GM23248 (cell line): ENCODE measurements at places on chromosomes 3 and 15. TPM values are rescaled to one million over a fixed set of nuclear protein-coding genes. Genes with fewer than 3 reads are reported as not detected.

The GP5 gene
- total RNA-seq, result 0.11 TPM in 1 of 2 replicates, not detected in the other

The ASB14 gene
- total RNA-seq, result not detected in 2 replicates

The CLDN18 gene
- not detected in 2 replicates for total RNA-seq

The ARGFX gene
- not detected in 2 replicates for total RNA-seq

The BHLHE40 gene
- total RNA-seq, result 27.6 and 33.9 TPM in 2 replicates

The GPR87 gene
- total RNA-seq, result 0.22 TPM in 1 of 2 replicates, not detected in the other

The NMNAT3 gene
- total RNA-seq, result not detected in 2 replicates

The ALDH1A2 gene
- 0.11 TPM in 1 of 2 replicates, not detected in the other for total RNA-seq

The KIF15 gene
- 3.3 and 3.9 TPM in 2 replicates for total RNA-seq

The CKMT1B gene
- total RNA-seq, result not detected in 2 replicates

The SHF gene
- total RNA-seq, result 0.25 and 0.32 TPM in 2 replicates

The ZBED2 gene
- not detected in 2 replicates for total RNA-seq

The FBXL22 gene
- total RNA-seq, result 0.32 TPM in 1 of 2 replicates, not detected in the other

The UBE2E2 gene
- total RNA-seq, result 29.0 and 31.9 TPM in 2 replicates

The SLC15A2 gene
- total RNA-seq, result 0.25 TPM in 1 of 2 replicates, not detected in the other

The ISY1 gene
- 28.3 and 33.8 TPM in 2 replicates for total RNA-seq

The CACNA2D2 gene
- not detected in 2 replicates for total RNA-seq

The SLC28A2 gene
- not detected in 2 replicates for total RNA-seq

The CHRM5 gene
- total RNA-seq, result 0.43 TPM in 1 of 2 replicates, not detected in the other

The NLGN1 gene
- 20.1 and 23.8 TPM in 2 replicates for total RNA-seq

The SLCO3A1 gene
- 0.38 and 1.9 TPM in 2 replicates for total RNA-seq

The CRABP1 gene
- not detected in 2 replicates for total RNA-seq

The IMPG2 gene
- 0.11 TPM in 1 of 2 replicates, not detected in the other for total RNA-seq

The KNG1 gene
- total RNA-seq, result not detected in 2 replicates

The BFSP2 gene
- total RNA-seq, result not detected in 2 replicates

The OR5K1 gene
- not detected in 2 replicates for total RNA-seq

The CCNB2 gene
- 23.2 and 23.3 TPM in 2 replicates for total RNA-seq

The CPEB1 gene
- 8.6 and 15.9 TPM in 2 replicates for total RNA-seq

The SYNPR gene
- not detected in 2 replicates for total RNA-seq

The SH3BP5 gene
- total RNA-seq, result 39.2 and 69.2 TPM in 2 replicates

The MORC1 gene
- total RNA-seq, result not detected in 2 replicates

The ZBTB47 gene
- 65.4 and 72.8 TPM in 2 replicates for total RNA-seq

The MYEF2 gene
- total RNA-seq, result 1.7 and 6.8 TPM in 2 replicates

The SLC28A1 gene
- not detected in 2 replicates for total RNA-seq
